ENCODE measurements at places on chromosomes 16 and 17.
A peak's percentile ranks its signal among the peaks of the same experiment; 100 is the strongest.

DNA sequence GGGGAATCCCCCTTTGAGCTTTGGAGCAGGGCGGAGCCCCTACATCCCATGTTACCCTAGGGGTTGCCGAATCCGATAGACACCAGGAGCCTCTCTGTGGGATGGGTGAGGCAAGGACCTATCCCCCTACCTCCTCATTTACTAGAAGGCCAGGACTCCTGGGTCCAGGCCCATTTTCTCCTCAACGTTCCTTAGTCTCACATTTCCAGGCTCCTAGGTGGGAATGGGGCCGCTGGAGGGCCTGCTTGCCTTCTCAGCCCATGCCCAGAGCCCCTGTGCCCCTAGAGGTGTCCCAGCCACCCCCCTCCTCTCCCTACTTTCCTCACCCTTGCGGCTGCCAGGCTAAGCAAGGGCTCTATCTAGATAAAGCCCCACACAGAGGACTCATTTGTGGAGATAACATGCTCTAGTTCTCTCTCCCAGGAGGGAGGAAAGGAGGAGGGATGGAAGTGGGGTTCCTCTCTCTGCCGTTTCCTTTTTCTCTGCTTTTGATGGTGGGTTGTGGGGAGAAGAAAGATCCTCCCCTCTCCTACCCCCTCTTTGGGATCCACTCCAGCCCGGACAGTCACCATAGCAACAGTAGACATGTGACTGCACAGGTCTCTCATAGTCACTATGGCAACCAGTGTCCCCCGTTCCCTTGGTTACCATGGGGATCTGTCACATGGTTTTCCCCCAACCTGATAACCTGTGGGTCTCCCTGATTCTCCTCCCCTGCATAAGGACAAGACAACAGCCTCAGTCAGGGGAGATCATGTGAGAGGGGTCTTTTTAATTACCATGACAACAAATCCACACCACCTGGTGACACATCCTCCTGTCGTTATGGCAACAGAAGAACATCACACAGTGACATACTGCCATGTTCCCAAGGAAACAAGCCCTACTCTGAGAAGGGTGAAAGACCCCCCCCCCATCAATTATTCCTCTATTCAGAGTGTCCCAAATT is 5.2 kb downstream of the CACNA1G start:
- no peaks in the 10 kb centered on the region for H3K36me3 ChIP-seq
- H3K4me1 ChIP-seq: peaks cover 15% of the 10 kb centered on the region
- H3K27me3 ChIP-seq: no peaks in the 10 kb centered on the region
- H3K4me3 ChIP-seq: no peak overlapping the region

DNA sequence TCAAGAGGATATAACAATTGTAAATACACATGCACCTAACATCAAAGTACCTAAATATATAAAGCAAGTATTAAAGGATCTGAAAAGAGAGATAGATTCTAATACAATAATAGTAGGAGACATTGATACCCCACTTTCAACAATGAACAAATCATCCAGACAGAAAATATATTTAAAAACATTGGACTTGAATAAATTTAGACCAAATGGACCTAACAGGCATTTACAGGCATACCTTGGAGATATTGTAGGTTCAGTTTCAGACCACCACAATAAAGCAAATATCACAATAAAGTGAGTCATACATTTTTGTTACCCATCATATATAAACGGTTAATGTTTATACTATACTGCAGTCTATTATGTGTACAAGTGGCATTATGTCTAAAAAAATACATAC is 104.0 kb downstream of the BRIP1 start:
- DNase-seq: no peak
- no peak overlapping the region for H3K4me3 ChIP-seq
- no peaks in the 10 kb centered on the region for H3K27me3 ChIP-seq
- H3K27ac ChIP-seq: no peak overlapping the region
- no peaks in the 10 kb centered on the region for H3K4me1 ChIP-seq
- H3K36me3 ChIP-seq: no peaks in the 10 kb centered on the region

- DNase-seq: no peak
- H3K4me1 ChIP-seq: no peaks in the 10 kb centered on the region
- no peak overlapping the region for H3K4me3 ChIP-seq
- no peaks in the 10 kb centered on the region for H3K27me3 ChIP-seq
Measured at GRCh38 chr16:6961704-6962103, 370.9 kb upstream of the RBFOX1 start.

- no peak for DNase-seq
- no peaks in the 10 kb centered on the region for H3K27me3 ChIP-seq
- no peak overlapping the region for H3K27ac ChIP-seq
- H3K4me1 ChIP-seq: no peaks in the 10 kb centered on the region
- H3K36me3 ChIP-seq: no peaks in the 10 kb centered on the region
Measured at GRCh38 chr16:27489906-27490305, 59.8 kb downstream of the GTF3C1 start.

DNA sequence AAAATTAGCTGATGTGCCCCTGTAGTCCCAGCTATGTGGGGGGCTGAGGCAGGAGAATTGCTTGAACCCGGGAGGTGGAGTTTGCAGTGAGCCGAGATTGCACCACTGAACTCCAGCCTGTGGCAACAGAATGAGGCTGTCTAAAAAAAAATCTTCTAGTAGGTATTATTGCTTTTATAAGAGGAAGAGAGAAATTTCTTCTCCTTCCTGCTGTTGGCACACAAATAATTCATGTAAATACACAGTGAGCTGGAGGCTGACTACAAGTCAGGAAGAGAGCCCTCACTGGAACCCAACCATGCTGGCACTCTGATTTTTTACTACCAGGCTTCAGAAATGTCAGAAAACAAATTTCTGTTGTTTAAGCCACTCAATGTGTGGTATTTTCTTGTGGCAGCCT is 6.7 kb downstream of the PRDM7 start:
- H3K4me3 ChIP-seq: no peak overlapping the region
- no peaks in the 10 kb centered on the region for H3K4me1 ChIP-seq
- H3K36me3 ChIP-seq: no peaks in the 10 kb centered on the region
- no peaks in the 10 kb centered on the region for H3K27me3 ChIP-seq

GRCh38 chr17:36773039-36773438 is 164.2 kb upstream of the LHX1 start:
- H3K27me3 ChIP-seq: no peaks in the 10 kb centered on the region
- DNase-seq: no peak
- H3K36me3 ChIP-seq: no peaks in the 10 kb centered on the region
- no peaks in the 10 kb centered on the region for H3K4me1 ChIP-seq
- no peak overlapping the region for H3K27ac ChIP-seq

- H3K4me3 ChIP-seq: no peak overlapping the region
- no peaks in the 10 kb centered on the region for H3K4me1 ChIP-seq
- DNase-seq: no peak
- H3K36me3 ChIP-seq: no peaks in the 10 kb centered on the region
Measured at GRCh38 chr17:13690806-13691205, 89.1 kb upstream of the HS3ST3A1 start.

- no peak overlapping the region for H3K27ac ChIP-seq
- H3K4me3 ChIP-seq: no peak overlapping the region
- H3K27me3 ChIP-seq: no peaks in the 10 kb centered on the region
- no peaks in the 10 kb centered on the region for H3K4me1 ChIP-seq
Measured at GRCh38 chr17:69067274-69068047, 6.7 kb upstream of the ABCA9 start.

GRCh38 chr17:39238311-39238972 is 12.7 kb upstream of the STAC2 start:
- H3K36me3 ChIP-seq: no peaks in the 10 kb centered on the region
- H3K27me3 ChIP-seq: no peaks in the 10 kb centered on the region
- no peak overlapping the region for H3K4me3 ChIP-seq
- no peaks in the 10 kb centered on the region for H3K4me1 ChIP-seq
- peak; percentile 81 for DNase-seq

DNA sequence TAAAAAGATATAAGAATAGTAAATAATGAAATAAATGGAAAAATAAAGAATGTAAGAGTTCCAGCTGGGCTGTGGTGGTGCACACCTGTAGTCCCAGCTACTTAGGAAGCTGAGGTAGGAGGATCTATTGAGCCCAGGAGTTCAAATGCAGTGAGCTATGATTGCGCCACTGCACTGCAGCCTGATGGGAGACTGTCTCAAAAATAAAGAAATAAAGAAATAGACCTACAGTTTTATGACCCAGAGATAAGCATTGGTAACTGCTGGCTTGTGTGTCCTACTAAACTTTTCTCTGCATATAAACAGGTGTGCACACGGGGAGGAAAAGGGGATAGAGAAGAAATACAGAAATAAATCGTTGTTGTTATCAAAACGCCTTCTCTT is 7.8 kb upstream of the PDP2 start:
- no peaks in the 10 kb centered on the region for H3K36me3 ChIP-seq
- H3K4me1 ChIP-seq: peaks cover 10% of the 10 kb centered on the region
- no peak for DNase-seq
- peak overlapping the region; percentile 68 for H3K27ac ChIP-seq
- peak overlapping the region; percentile 22 for H3K4me3 ChIP-seq

DNA sequence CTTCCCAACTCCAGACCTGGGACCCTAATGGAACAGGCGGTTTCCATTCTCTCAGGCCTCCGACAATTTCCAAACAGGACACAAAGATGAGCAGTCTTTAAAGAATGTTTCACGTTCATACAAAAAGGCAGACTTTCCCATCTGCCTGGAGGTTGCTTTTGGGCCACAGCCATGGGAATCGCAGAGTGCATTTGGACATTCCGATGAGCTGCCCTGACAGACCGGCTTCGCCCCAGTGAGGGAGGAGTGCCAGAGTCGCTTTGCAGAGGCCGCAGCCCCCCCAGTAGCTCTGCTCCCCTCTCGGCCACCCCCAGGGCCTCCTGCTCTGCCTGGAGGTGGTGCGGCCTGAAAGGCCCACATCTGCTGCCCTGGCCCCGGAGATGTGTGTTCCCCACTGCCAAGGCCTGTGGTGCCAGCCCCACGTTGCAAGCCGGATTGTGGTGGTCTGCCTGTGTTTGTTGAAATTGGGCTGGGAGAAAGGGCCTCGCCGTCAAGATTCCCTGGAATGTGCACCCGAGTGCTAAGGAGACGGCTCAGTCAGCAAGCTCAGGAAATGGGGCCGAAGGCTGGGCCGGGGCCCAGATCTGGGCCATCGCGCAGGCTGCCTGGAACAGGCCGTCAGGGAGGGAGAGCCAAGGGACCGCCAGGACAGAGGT is 89.8 kb downstream of the C16orf95 start:
- H3K36me3 ChIP-seq: no peaks in the 10 kb centered on the region
- no peak overlapping the region for H3K27ac ChIP-seq
- H3K27me3 ChIP-seq: no peaks in the 10 kb centered on the region
- DNase-seq: no peak

DNA sequence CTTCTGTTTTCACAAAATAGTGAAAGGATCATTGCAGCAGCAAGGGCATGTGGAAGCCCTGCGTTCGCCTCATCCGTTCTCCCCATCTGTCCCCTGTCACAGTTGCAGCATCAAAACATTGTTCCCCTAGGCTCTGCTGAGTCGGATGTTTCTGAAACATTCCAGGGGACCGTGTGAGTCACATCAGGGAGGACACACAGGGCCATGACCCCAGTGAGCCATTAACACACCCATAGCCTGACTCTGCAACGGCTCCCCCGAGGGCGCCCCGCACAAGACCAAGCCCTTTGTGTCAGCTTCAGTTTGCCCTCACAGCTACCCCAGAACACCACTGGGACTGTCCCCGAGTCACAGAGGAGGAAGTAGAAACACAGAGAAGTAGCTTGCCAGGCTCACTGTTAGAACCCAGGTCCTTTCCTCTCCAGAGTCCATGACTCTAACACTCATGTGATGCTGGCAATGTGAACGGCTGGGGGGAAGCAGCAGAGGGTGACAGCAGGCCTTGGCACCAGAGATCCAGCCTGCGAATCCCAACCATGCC is 63.3 kb upstream of the HSBP1 start:
- H3K4me3 ChIP-seq: no peak overlapping the region
- H3K4me1 ChIP-seq: no peaks in the 10 kb centered on the region
- no peak overlapping the region for H3K27ac ChIP-seq
- no peaks in the 10 kb centered on the region for H3K36me3 ChIP-seq

DNA sequence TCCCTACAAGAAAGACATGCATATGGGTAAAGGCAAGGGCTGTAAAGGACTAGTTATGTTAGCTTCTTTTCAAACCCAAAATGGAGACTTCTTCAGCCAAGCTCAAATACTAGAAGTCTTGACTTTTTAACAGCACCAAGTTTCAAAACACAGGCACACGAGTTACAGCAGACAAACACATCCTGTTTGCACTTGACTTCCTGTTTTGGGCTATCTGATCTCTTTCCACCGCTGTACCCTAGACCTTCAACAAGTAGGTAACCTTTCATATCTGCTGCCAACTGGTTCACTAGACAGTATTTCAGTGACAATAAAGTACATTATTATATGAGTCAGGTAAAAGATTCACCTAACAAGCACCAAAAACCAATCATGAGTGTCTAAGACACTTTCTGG is 12.3 kb downstream of the RFFL start:
- no peaks in the 10 kb centered on the region for H3K27me3 ChIP-seq
- H3K4me3 ChIP-seq: no peak overlapping the region
- DNase-seq: peak; percentile 39
- H3K4me1 ChIP-seq: peaks cover 29% of the 10 kb centered on the region
- H3K36me3 ChIP-seq: no peaks in the 10 kb centered on the region

- no peak overlapping the region for H3K4me3 ChIP-seq
- no peaks in the 10 kb centered on the region for H3K36me3 ChIP-seq
- no peaks in the 10 kb centered on the region for H3K4me1 ChIP-seq
- DNase-seq: no peak
Measured at GRCh38 chr17:68863091-68863652, 92.0 kb downstream of the ABCA8 start.

DNA sequence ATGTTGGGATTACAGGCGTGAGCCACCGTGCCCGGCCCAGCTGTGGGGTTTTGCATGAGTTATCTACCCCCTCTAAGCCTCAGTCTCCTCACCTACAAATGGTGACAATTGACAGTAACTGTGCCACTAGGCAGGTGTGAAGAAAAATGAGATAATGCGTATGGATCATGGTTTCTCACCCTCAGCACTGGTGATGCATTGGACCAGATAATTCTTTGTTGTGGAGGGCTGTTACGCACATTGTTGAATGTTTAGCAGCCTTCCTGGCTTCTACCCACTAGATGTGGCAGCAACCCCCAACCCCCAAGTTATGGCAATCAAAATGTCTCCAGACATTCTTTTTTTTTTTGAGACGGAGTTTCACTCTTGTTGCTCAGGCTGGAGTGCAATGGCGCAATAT is 9.0 kb upstream of the HAPSTR1 start:
- peak; percentile 8 for DNase-seq
- no peak overlapping the region for H3K27ac ChIP-seq
- no peaks in the 10 kb centered on the region for H3K36me3 ChIP-seq

GRCh38 chr17:33803199-33803685 is 451.8 kb upstream of the CCL2 start:
- no peak overlapping the region for H3K27ac ChIP-seq
- no peaks in the 10 kb centered on the region for H3K27me3 ChIP-seq
- no peak for DNase-seq
- H3K36me3 ChIP-seq: no peaks in the 10 kb centered on the region
- H3K4me1 ChIP-seq: no peaks in the 10 kb centered on the region
- no peak overlapping the region for H3K4me3 ChIP-seq

- no peak overlapping the region for H3K4me3 ChIP-seq
- no peaks in the 10 kb centered on the region for H3K36me3 ChIP-seq
- no peak for DNase-seq
- H3K27ac ChIP-seq: no peak overlapping the region
Measured at GRCh38 chr16:78227855-78228254, 128.4 kb downstream of the WWOX start.

- H3K36me3 ChIP-seq: no peaks in the 10 kb centered on the region
- H3K4me1 ChIP-seq: no peaks in the 10 kb centered on the region
- DNase-seq: no peak
- no peak overlapping the region for H3K27ac ChIP-seq
- H3K27me3 ChIP-seq: no peaks in the 10 kb centered on the region
Measured at GRCh38 chr17:30780343-30780742, 44.1 kb downstream of the CRLF3 start.

Measured in Peyer's patch (tissue), 4 donors.